ENCODE measurements at places on chromosomes 3 and 15.
A peak's percentile ranks its signal among the peaks of the same experiment; 100 is the strongest.

- no peak for DNase-seq
These were observed 36.4 kb upstream of the MTHFS start for GRCh38 chr15:79933231-79933630.

DNA sequence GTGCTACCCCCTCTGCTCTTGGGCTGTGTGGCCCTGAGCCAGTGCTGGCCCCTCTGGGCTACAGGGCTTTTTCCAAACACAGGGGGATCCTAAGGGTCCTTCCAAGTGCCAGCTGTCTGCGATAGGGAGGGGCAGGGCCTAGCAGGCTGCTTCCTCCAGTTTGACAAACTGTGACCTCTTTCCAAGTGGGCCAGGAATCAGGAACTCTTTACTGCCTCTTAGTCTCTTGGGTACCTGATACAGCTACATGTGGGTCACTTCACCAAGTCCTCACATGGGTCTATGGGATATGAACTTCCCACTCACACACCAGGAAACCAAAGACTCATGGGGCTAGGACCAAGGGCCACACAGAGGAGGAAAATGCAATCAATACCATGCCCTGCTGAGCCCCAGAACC lies 25.4 kb downstream of the SEC61A1 start:
- DNase-seq: no peak

DNA sequence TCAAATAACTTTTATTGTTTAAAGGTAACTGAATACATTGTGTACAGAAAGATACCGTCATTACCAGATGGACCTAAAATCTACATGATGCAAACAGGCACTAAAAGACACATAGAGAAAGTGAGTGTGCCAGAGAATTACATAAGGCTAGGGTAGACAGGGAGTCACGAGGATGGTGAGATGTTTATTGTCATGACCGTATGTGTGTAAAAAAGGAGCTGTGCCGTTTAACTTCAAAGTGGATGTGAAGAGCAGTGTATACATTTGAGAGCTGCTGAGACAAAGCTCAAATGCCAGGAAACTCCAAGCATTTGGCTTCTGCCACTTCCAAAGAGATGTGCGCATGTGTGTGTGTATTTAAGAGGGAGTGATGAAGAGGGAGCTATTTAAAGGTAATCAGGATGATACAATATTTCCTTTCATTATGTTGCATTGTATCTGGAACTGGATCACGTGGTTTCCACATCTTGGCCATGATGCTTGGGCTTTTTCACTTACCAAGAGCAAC lies 51.4 kb upstream of the IGF1R start:
- DNase-seq: no peak

DNA sequence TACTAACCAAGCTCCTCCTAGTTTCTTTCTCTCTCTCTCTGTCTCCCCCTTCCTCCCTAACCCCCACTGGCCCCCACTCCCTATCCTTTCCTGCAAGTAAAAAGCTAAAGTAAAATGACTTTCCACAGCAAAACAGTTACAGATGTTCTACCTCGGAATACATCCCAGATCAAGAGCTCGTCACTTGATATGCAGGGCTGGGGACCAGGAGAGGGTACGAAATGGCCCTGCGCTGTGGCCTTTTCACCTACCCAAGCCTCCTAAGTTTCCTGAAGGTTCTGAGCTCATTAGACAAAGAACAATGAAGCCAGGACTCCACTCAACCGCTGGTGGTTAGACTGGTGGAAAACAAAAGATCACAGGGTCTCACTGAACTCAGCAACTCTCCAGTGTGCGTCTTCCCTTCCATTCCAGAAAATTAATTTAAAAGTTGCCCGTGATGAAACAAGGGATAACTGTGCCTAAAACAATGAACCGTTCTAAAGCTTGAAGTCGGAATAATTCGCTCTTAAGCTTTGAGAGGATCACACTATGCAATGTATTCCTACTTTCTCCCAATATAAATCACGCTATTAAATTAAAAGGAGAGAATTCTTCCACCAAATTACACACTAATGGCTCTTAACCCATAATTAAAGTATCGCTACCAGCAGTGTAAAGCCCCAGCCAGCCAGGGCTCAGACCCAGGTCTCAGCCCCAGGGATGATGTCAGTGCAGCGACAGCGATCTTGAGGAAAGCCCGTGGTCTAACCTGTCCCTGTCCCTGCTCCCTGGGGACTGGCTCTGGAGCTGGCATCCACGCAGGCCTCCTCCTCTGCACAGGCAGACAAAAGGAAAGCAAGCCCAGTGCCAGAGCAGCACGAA lies 5.0 kb downstream of the VGLL4 start:
- no peak for DNase-seq

- DNase-seq: peak; percentile 28
These were observed 115.1 kb downstream of the ULK4 start for GRCh38 chr3:41846850-41847249.

DNA sequence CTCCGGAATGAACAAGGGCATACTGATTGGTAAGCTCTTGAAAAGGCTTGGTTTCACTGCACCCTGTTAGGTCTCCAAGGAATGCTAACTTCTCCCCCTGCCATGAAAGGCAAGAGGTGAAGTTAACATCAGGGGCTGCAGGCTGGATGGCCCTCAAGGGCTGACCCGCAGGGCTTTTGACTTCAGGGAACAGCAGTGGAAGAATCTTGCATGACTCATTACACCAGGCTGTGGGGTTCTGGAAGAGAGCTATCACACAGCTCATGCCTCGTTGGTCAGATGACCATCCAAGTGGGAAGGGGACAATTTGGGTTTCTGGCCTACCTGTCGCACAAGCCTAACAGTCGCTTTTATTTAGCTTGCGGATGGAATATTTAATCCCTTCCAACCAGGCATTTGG lies 23.6 kb upstream of the ATG7 start:
- DNase-seq: no peak

DNA sequence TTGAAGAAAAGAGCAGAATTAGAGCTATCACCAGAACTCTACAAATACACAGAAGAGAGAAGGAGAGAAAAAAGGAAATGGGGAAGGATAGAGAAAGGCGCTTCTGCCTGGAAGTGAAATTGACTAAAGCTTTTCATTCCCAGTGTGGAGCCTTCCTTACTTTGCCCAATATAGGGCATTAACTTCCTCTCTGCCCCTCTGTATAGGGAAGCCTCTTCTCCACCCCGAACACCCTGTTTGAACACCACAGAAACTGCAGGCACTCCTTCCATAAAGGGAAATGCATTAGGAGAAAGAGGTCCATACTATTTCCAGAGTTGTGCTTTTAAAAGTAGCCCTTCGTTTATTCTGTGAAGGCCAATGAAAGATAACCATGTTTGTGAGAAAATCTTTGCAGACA lies 248.5 kb downstream of the RAP2B start:
- DNase-seq: no peak

DNA sequence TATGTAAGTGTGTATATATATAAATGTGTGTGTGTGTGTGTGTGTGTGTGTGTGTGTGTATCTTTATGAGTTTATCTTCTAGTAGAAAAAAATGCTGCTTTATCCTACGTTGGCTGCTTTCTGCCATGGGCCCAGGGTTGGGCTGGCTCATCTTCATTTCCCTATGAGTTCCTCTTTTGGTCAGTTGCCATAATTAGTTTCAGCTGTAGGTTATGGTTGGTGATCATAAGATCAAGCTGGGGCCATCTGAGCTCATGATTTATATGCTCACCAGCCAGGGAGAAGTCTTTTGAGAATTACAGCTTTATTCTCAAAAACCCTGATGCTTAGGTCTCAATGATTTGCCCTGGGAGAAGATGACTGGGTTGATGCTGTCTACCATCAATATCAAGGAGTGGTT lies 775.8 kb upstream of the ARPP21 start:
- no peak for DNase-seq

DNA sequence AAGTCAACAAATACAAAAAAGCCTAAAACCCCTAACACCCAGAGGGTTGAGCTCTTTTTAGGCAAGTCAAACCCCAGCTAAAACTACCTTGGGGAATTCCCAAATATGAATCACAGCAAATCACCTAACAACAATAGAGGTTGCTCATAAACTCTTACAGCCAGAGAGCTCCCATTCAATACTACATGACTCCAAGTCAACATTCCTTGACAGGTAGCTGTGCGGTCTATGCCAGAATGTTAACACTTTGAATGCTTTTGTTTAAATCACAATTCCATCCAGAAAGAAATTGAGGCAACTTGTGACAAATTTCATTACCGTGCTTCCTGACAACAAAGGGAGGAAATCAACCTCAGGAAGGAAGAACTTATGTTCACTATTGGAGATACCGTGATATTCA lies 7.5 kb upstream of the UACA start:
- no peak for DNase-seq

GRCh38 chr3:25033407-25034029 lies 394.5 kb upstream of the RARB start:
- peak; percentile 48 for DNase-seq

GRCh38 chr3:173109143-173109542 lies 31.9 kb downstream of the SPATA16 start:
- no peak for DNase-seq

GRCh38 chr15:85142312-85142711 lies 160.7 kb downstream of the PDE8A start:
- no peak for DNase-seq

DNA sequence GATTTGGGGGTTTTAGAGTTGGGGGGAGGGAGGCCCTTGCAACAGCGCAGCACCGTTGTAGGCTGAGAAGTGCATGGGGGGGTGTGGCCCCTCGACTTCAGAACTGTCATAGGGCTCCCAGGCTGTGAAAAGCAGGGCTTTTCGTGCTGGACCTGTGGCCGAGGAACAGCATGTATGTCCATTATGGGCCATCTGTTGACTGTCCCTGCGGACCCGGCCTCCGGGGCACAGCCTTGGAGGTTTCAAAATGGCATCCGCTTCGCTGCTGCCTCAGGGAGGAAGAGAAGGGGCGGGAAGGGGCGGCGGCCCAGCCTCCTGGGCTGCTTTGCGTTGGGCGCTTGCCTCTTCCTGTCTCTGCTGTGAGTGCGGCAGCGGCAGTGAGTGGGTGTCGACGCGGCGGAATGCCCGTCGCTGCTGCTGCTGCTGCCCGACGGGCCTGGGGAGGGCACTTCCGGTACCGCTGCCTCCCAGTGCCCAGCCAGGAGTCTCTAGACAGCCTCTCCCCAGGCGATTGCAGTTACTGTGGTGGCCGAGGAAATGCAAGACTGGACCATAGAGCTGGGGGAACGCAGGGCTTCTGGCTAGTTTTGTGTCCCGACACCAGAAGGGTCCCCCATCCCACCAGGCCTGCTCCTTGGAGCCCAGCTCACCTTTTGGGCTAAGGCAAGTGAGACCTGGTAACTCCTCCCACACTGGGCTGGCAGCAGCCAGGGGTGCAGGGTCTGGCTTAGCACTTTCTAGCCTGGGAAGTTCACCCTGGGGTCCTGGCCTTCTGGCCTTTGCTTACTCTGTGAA lies 1.9 kb downstream of the GNAI2 start:
- DNase-seq: peak; percentile 93

DNA sequence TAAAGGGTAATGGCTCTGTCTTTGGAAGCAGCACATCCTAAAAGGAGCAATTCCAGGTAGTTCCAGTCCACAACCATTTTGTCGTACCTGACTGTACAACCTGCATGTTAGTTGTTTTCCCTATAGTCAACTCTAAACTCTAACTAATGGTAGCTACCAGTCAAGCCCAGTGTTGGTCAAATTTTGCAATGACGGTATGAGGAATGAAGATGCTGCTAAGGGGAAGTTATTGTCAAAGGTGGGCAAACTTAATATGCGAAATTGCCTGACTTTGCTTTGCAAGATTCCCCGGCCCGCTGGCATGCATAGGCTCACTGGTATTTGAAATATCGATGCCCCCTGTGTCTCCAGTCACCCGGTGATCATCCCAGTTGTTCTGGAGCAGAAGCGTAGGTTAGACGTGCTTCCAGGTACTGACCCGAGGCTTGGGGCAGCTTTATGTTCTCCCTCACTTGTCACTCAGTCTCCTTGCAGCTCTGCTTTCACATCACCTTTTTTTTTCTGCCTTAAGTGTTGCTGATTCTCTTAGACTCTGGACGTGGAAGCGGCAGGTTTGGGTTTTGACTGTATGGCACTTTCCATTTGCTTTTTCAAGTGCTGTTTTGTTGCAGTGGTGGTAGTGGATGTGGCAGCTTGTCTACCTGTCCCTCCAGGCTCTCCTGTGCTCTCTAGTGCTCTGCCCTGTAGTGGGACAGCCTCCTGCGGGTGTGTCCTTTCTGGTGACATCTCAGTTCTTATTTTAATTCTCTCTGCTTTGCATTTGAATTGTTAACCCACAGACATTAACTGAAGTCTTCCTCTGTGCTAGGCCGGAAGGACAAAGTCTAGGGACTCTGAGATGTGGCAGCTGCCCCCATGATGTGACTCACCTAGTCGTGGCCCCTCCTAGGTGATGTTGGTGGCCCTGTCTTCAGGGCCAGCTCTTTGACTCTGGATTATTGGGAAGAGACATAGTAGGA lies 95.8 kb upstream of the UMPS start:
- no peak for DNase-seq

- peak; percentile 97 for DNase-seq
These were observed at the start of gene SNX1 for GRCh38 chr15:64095795-64096667. Gene SNX1, plus strand, starts transcription at chr15:64095982. Its CDS starts 32 bp downstream, at chr15:64096014.

GRCh38 chr3:8560366-8561007 lies 58.9 kb downstream of the LMCD1 start:
- DNase-seq: no peak

DNA sequence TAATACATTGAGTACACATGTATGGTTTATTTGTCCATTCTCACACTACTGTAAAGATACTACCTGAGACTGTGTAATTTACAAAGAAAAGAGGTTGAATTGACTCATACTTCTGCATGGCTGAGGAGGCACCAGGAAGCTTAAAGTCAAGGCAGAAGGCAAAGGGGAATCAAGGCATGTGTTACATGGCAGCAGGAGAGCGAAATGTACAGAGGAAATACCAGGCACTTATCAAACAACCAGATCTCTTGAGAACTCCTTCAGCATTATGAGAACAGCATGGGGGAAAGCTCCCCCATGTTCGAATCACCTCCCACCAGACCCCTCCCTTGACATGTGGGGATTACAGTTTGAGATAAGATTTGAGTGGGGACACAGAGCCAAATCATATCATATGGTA lies 666.3 kb downstream of the ZBBX start:
- no peak for DNase-seq

GRCh38 chr15:40471105-40471807 lies 472 bp downstream of the CHST14 start:
- DNase-seq: peak; percentile 22

- DNase-seq: no peak
These were observed 205.4 kb upstream of the UBE2E1 start for GRCh38 chr3:23600167-23600871.

GRCh38 chr3:30680789-30681648 lies 74.6 kb downstream of the TGFBR2 start:
- DNase-seq: no peak

DNA sequence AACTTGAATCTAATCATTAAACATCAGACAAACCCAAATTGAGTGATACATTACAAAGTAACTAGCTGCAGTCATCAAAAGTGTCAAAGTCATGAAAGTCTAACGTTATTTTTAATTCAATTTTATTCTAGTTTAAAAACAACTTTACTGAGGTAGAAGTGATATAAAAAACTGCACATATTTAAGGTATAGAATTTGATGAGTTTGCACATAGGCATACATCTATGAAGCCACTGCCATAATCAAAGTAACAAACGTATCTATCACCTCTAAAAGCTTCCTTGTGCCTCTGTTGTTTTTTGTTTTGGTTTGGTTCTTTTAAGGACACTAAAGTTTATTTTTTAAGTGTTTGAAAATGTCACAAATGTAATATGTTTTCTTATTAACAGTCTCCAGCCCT lies 130.9 kb downstream of the DLG1 start:
- no peak for DNase-seq

GRCh38 chr3:55534876-55535275 lies 47.8 kb upstream of the WNT5A start:
- no peak for DNase-seq

- DNase-seq: peak; percentile 91
These were observed 718 bp downstream of the SPG11 start for GRCh38 chr15:44662478-44663409.

Measured in activated CD4-positive, alpha-beta T cell treated with anti-CD3 and anti-CD28 coated beads, Interleukin-2, Interleukin-6, amounts not matched to agents 100 ng/mL and 50 ng/mL, durations not matched to agents 16 hours and 8 hours (primary cell).